Aorta (tissue), 5 donors: ENCODE measurements at places on chromosomes 16 and 17. TPM values are rescaled to one million over a fixed set of nuclear protein-coding genes. Genes with fewer than 3 reads are reported as not detected.

- no peak for DNase-seq
Measured at GRCh38 chr17:65918500-65918899, 273.4 kb downstream of the CEP112 start.

GRCh38 chr17:1229349-1229899, 40.8 kb upstream of the BHLHA9 start:
- DNase-seq: peak; percentile 90

DNA sequence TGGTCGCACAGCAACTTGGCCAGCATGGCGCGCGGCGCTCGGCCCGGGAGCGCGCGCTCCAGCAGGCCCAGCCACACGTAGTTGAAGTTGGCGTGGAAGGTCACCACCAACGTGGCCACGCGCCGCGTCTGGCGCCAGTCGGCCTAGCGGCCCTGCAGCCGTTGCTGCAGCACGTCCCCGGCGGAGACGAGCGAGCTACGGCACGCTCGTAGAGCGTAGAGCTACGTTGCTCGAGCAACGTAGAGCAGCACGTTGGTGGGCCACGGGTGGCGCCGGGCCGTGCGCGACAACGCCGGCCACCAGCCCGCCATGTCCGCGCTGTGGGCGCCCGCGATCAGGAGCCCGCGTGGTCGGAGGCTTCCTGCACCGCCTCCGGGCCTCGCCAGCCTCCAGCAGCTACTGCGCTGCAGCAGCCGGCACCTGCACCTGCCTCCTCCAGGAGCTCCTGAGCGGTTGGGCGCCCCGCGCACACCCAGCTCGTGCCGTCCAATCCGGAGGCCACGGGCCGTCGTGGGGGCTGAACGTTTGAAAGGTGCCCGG, 13.4 kb upstream of the SULT1A1 start:
- DNase-seq: peak; percentile 56

DNA sequence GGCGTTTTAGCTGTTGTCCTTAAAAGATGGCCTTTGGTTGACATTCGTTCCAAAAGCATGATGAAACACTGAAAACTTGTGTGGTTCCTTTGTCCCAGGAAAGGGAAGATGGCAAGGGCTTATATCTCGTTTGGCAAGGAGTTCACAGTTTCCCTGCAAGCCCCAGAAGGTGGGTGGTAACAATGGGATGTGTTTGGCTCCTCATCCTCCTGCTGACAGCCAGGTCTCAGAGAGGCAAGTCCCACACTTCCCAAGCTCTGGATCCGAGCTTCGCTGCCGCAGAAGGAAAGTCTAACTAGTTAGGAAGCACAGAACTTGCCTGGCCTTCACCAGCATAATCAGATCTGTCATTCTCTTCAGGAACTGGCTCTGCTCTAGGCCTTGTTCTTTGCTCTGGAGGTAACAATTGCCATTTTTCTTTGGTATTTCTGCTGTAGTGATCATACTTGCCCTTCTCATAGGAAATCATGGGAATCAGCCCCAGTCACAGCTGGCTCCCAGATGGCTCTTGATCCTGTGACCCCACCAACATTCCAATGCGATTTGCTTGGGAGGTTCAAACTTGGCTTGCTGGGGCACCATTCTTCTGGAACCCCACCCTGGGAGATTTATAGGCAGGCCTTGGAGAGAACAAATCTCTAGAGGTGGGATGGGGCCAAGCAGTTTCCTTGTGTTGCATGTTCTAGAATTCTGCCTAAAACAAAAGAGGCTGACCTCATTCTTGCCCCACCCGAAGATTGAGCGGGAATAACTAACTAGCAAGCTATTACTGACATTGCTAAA, 17.9 kb downstream of the KPNA2 start:
- DNase-seq: no peak

DNA sequence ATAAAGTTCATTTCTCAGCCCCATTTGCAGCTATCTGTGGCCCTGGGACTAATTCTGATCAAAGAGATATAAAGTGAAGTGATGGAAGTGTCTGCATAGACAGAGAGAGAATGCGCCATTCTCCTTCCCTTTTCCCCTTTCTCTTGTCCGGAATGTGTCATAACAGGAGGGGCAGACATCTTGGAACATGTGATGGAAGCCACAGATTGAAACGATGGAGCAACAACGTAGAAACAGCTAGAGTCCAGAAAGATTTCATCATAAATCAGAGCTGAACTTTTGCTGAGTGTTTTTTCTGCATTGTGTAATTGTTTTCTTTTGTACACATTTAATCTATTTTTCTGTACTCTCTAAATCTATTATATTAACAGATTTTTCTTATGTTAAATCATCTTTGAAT, 11.3 kb downstream of the ASGR1 start:
- DNase-seq: peak; percentile 26

DNA sequence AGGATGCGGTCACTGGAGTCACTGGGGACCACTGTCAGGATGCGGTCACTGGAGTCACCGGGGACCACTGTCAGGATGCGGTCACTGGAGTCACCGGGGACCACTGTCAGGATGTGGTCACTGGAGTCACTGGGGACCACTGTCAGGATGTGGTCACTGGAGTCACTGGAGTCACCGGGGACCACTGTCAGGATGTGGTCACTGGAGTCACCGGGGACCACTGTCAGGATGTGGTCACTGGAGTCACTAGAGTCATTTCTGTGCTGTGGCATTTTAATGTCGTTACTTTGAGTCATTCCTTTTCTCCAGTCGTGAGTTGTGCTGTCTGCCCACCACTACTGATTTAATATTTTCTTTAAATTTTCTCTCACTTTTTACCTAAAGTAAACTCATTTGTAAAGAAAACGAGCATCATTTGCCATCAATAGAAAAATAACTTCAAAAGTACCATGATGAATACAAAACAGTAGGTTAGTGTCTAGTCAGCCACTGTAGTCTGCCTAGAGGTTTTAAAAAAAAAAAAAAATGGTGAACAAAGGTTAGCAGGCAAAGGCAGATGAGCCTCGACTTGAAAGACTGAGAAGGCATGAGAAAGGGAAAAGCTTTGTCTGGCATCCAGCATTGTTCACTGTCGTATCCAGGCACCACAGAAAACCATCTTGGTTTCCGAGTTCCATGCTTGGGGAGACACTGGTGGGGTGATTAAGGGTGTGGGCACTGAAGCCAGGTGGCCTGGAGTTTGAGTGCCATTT, 346.6 kb downstream of the SNX29 start:
- DNase-seq: no peak

DNA sequence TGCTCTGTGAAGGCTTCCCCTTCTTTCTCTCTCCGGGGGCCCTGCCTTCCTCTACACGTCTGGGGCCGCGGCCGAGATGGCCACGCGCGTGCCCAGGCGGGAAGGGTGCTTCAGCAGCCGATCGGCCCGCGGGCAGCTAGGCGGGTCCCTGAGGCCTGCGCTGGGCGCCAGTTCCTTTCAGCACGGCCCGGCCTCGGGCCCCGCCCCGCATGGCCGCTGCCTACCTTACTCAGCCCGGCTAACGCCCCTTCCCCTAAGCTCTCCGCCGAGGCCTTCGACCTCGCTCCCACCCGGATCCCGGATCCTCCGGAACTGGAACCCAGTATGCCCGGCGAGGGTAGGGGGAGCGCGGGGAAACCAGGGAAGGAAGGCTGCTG, 335 bp downstream of the TMEM11 start:
- peak; percentile 86 for DNase-seq

GRCh38 chr16:85936816-85937215, 37.9 kb downstream of the IRF8 start:
- no peak for DNase-seq

DNA sequence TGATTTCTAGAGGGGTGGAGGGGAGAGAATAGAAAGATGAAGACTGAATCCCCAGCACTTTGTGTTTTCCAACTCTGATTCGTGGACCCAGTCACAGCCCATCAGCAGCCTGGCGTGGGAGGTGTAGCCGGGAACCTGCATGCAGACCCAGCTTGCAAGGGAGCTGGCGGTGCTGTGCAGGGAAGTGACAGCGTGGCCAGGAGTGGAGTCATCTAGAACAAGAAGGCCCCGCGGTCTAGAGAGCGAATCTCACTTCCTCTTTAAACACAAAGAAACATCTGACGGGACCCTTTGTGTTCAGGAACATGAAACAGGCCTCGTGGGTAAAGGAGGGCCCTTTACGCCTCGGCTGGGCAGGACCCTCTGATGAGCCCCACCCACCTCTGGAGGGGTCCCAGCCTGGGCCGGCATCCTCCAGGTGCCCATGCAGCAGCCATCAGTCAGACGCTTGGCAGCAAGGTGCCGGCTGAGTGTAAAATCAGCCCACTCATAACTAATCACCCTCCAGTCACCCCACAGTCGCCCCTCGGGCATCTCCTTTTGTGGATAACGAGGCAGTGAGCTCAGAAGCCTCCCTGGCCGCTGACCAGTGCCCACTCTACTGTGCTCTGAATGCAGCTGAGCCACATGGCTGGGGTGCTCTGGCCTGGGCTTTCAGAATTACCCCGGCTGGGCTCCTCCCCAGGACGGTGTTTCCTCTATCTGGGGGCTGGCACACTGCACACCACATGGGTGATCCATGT, 4.4 kb downstream of the SNAI3 start:
- peak; percentile 86 for DNase-seq

- DNase-seq: peak; percentile 65
Measured at GRCh38 chr17:66727634-66728570, 107.0 kb upstream of the CACNG5 start.

GRCh38 chr16:89596957-89597649, 16.3 kb upstream of the DPEP1 start:
- no peak for DNase-seq

DNA sequence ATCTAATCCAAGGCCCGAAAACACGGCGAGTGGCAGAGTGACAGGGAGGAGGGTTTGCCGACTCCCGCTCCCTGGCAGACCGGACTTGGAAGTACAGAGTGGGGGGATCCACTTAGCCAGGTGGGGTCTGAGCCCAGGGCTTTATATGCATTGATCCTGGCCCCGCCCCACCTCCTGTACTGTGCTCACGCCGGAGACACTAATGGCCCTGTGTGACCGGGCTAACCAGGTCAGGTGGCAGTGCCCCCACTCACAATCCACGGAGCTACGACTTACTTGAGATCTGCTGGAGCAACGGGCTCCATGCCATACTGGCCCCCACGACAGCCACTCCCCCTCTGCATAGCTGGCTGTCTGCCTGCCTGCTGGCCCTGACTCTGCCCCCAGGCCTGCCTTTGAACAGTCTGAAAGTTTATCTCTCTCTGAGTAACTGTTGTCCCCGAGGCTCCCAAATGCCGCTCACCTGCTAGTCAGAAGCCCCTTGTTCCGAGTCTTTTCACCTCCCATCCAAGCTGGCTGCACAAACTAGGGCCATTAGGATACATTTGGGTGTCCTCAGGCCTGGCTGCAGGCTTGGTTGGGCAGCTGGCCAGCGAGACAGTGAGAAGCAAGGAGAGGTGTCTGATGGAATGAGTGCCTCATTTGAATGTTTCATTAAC, 28.0 kb downstream of the CACNA1G start:
- no peak for DNase-seq

DNA sequence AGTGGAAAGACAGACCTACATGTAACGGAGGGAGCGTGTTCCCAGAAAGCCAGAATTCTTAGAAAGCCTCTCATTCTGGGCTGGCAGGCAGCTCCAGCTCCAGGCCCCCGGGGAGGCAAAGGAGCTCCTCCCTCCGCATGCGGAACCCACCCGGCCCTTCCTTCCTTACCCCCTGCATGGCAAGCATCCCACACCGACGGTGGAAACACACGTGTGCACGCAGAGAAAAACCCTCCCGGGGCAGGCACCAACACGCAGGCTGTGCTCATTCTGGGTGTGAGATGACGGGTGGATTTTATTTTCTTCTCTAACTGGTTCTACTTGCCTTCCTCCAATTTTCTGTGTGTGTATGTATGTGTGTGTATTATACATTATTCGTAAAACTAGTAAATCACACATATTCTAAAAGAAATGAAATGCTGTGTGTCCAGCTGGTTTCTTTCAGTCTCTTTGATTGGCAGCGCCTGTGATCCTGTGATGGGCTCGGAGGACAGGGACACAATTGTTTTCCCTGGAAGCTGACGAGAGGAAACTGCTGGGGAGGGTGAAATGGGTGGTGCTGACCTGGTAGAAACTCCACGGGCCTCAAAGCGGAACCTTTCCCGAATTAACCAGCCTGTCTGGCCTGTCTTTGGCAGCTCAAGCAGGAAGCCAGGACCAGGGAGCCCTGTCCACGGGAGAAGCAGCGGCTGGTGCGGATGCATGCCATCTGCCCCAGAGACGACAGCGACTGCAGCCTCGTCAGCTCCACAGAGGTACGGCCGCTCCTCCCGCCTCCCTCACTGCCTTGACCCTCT, 22.2 kb downstream of the CARD14 start:
- DNase-seq: no peak

GRCh38 chr16:83666449-83666848, 141.3 kb upstream of the HSBP1 start:
- DNase-seq: no peak

GRCh38 chr17:40023590-40024292, 8.5 kb downstream of the CSF3 start:
- DNase-seq: no peak

- no peak for DNase-seq
Measured at GRCh38 chr17:43042025-43042628, 17.1 kb downstream of the RND2 start.

GRCh38 chr17:68292689-68293040, 1.4 kb downstream of the ARSG start:
- no peak for DNase-seq

GRCh38 chr16:78552716-78553115, 453.3 kb downstream of the WWOX start:
- no peak for DNase-seq

DNA sequence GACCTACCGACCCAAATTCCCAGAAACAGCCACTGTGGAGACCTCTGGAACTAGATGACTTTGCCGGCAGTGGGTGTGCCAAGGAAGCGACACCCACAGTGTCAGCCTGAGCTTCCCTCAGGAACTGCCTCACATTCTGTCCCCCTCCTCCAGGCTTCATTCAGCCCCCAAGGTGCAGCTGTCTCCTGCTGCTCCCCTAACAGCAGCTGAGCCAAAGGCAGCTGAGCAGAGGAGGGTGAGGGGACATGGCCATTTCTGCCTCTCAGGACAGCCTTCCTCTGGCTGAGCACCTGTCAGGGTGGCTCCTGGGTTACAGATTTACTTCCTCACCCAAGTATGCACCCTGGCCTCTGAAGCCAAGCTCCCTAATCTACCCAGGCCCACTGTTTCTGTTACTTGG, 22.1 kb upstream of the MTMR4 start:
- DNase-seq: no peak

- no peak for DNase-seq
Measured at GRCh38 chr16:84535408-84535807, 30.9 kb upstream of the MEAK7 start.

- no peak for DNase-seq
Measured at GRCh38 chr17:69503711-69504110, 89.2 kb downstream of the MAP2K6 start.

The SCNN1B gene
- total RNA-seq: 1.3 TPM

The MMP28 gene
- total RNA-seq: 4.5 TPM

The CA7 gene
- not detected for total RNA-seq

The PDIA2 gene
- total RNA-seq: not detected

The RNF157 gene
- 1.7 TPM for total RNA-seq

The FOXN1 gene
- not detected for total RNA-seq

The TBC1D3 gene
- total RNA-seq: not detected

The MRTFB gene
- total RNA-seq: 61.1 TPM
